ENCODE measurements at places on chromosomes 7 and 10.

DNA sequence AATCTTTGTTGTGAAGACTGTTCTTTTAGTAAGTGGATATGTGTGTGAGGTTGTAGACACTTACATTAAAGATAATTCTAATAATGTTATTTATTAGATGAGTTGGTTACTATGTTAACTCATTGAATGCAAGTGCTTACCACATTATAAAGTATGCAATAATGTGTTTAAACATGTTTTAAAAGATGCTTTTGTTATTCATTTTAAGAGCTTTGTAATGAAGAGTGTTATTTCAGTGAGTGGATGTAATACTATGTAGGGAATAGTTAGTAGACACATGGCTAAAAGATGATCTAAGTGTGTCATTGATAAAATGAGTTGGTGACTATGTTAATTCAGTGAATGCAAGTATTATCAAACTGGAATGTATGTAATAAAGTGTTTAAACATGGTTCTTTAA is 70.0 kb upstream of the VOPP1 start:
- DNase-seq, result no peak

DNA sequence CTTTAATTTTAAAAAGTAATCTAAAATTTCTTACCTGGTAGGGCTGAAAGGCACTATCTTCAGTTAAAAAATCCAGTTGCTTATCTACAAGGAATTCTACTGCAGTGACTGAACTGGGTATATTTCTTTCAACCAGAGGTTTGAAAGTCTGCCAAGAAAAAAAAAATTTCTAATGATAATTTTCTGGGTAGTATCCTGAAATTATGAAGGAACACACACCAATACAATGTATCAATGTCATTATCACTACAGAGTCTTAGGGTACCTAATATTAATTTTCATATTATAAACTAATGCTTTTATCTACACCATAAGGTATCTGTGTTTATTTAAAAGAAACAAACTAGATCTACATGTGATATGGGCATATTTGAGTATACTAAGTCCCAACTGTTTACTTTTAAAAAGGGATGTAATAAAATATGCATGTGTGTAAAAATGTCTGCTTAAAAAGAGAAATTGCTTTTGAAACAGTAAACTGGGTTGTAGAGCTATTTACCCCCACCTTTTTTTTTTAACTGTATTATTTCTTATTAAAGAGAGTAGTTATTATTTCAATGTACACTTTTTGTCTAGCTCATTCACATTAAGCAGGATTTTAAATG is 131.6 kb downstream of the NRBF2 start:
- DNase-seq, result no peak

- DNase-seq, result no peak
These were observed 137.6 kb downstream of the NRP1 start for GRCh38 chr10:33196710-33197491.

DNA sequence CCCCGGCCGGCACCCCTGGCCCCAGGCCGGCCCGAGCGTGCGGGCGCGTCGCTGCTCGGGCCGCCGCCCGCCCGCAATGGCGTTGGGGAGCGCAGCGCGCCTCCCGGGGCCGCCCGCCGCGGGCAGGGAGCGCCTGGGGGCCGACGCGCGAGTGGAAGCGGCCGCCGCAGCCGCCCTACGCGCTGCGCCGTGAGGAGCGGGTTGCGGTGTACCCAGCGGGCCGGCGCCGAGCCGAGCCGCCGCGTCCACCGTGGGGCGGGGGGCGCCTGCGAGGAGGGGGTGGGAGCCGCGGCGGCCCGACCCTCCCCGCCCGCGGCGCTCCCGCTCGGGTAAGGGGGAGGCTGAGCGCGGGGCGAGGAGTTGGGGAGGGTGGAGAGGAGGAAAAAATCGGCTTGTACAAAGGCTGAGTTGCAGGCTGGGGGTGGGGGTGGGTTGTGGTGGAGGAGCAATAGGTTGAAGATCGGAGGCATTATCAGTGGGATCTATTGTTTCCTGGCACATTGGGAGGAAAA is 473 bp downstream of the PPP1R9A start:
- no peak for DNase-seq

- no peak for DNase-seq
These were observed 326.6 kb downstream of the ADARB2 start for GRCh38 chr10:1410469-1411395.

GRCh38 chr10:122054048-122055025 is 65.4 kb downstream of the TACC2 start:
- peak; percentile 63 for DNase-seq

GRCh38 chr7:134885967-134886352 is 100.3 kb upstream of the AGBL3 start:
- DNase-seq, result no peak

GRCh38 chr7:17129218-17129617 is 169.2 kb upstream of the AHR start:
- DNase-seq, result no peak

- DNase-seq, result no peak
These were observed 99.5 kb downstream of the CAMK1D start for GRCh38 chr10:12448729-12449391.

All from ELF-1 (cell line).